ENCODE measurements at places on chromosomes 3 and 15. TPM values are rescaled to one million over a fixed set of nuclear protein-coding genes. Genes with fewer than 3 reads are reported as not detected.

GRCh38 chr3:104257486-104257885, 1109.2 kb upstream of the ALCAM start:
- no peak for DNase-seq

DNA sequence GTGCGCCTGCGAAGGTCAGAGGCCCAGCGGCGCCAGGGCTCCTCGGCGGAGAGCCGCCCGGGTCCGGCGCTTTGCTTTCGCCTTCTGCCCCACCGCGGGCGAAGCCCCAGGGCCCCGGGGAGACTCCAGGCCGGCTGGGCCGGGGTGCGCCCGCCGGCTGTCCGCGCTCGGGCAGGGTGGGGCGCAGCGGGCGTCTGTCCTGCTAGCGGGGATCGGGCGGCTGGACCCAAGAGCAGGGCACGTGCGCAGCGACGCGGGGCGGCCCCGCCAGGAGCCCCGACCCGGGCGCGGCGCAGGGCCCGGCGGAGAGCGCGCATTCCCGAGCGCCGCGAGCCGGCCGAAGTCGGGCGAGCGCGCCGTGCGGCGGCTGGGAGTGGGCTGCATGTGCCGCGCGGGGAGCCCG, 569 bp upstream of the ALDH1A3 start:
- DNase-seq, result no peak

GRCh38 chr15:49864251-49864650, 243.4 kb downstream of the DTWD1 start:
- no peak for DNase-seq

DNA sequence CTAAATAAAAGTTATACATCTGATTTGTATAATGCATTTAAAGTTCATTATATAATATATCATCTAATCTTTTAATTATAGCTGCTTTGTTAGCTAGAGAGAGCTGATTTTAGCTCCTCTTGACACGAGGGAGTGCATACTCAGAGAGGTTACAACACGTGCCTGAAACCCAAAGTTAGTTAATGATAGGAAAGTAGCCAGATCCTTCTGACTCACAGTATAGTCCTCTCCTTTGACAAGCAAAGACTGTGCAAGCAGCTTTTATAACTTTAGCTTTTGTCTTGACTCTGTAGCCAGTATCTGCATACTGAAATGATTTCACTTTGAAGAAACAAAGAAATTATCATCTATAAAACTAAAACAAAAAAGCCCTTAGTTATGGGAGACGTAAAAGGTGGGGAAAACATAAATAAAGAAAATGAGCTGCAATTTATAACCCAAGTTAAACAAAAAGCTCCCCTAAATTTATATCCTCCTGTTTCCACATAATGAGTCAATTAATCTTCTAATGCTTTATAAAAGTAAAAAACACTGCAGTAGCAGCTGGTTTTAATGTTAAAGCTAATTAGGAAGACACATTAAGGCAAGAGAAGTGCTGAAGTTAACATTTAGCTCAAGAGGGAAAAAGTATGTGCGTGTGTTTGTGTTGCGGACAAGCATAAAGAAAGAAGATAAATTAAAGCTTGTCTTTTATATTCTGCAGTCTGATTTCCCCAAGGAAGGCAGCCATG, 13.1 kb downstream of the GABRR3 start:
- no peak for DNase-seq

- no peak for DNase-seq
Measured at GRCh38 chr3:72997421-72997961, 880 bp downstream of the PPP4R2 start.

PDCD10 gene
- 37.7 TPM for total RNA-seq

ZNF620 gene
- total RNA-seq, result 2.7 TPM

DNA sequence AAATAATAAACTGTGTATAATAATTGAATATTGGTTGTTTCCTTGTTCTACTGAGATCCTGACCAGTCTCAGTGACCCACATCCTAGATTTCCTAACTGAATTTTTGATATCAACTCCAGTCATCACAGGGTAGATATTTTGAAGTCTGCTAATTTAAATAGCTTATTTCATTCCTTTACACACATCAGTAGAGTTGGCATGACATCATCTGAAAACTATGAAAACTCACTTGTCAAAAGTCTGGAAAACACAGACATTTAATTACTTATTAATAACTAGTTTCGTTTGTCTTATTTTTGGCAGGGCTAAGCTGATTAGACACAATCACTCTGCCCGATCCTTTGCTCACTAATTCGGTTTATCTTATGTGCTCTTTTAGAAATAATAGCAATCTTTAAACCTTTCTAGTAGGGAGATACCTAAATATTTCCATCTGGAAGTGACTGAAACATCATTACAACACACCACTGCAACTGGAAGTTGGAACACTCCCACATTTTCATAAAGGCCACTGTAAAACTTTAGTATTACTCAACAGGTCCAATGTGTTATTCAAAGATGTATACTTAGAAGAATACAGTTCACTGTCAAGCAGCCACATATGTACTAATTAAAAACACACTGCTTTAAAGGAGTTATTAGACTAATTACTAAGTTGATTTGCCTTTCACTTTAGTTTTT, 198.4 kb upstream of the ZNF717 start:
- DNase-seq, result no peak

CBLB gene
- 97.9 TPM for total RNA-seq

NLGN1 gene
- total RNA-seq, result 6.5 TPM

DNA sequence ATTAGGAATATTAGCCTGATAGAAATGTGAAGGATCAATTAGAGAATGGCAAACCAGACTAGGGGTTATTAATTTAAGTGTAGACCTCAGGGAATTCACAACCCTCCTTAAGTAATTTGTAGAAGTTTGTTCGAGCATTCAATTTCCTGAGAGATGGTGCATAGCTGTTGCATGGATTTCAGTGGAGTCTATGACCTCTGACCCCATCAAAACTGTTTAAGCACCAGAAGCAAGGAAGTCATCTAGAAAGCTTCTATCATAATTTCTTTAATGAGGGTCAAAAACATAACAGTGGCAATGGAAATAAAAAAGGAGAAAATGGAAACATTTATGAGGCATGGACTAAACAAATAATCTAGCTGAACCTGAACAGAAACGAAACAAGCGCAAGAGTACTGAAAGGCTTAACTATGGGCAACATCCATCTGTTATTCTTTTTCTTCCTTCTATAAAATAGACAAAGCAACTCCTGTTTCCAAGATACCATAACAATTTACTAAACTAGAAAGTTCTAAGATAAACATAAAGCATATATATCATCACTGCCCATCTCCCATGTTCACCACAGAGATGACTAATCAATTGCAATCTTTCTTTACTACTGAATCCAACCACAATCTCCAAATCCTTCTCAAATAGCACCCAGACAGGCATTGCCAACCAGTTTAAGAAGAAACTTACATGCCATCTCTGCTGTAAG, 151.4 kb downstream of the THRB start:
- DNase-seq, result no peak

All from mesenteric fat pad (tissue), 1 donor.